ENCODE measurements at places on chromosomes 3 and 15.

- DNase-seq: no peak
Measured at GRCh38 chr3:38650248-38650951, 913 bp upstream of the SCN5A start.

- DNase-seq: no peak
Measured at GRCh38 chr15:27820722-27821121, 278.4 kb downstream of the OCA2 start.

DNA sequence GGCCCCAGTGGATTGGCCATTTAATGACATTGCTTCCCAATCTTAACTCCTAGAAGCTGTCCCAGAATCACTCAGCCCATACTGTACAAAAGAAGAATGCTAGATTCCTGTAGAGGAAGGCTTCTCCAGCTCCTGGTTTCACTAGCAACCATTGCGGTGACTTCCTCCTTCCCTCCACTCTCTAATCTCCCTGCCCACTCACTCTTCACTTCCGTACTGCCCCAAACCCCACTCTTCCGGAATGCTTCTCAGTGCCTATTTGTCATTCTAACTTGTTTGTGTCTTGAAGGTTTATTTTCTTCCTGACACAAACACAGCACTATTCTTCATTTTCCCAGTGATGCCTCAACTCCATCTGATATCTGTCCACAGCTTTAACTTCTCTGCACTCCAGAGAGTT lies 97.1 kb upstream of the SPATA16 start:
- no peak for DNase-seq

DNA sequence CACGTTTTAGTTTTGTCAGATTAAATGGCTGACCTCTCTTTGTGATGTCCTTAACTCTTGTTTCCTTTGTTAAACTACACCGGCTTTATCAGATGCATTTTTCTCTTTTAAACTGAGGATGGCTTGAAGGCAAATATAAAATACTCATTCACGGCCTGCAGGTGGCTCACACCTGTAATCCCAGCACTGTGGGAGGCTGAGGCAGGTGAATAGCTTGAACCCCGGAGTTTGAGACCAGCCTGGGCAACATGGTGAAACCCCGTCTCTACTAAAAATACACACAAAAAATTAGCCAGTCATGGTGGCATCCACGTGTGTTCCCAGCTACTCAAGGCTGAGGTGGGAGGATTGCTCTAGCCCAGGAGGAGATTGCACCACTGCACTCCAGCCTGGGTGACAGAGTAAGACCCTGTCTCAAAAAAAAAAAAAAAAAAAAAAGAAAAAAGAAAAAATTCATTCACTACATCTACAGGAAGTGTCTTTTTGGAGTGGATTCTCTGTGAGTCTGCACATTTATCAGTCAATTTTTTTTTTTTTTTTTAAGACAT lies 34.7 kb upstream of the SACM1L start:
- no peak for DNase-seq

GRCh38 chr15:95168951-95169431 lies 937.6 kb downstream of the MCTP2 start:
- no peak for DNase-seq

- no peak for DNase-seq
Measured at GRCh38 chr15:38559636-38560307, 4.8 kb downstream of the RASGRP1 start.

GRCh38 chr3:49295489-49296058 lies 18.5 kb upstream of the C3orf62 start:
- DNase-seq: peak; percentile 15

- DNase-seq: no peak
Measured at GRCh38 chr3:65503776-65504175, 534.9 kb downstream of the MAGI1 start.

- DNase-seq: no peak
Measured at GRCh38 chr3:124774841-124775402, 44.7 kb downstream of the UMPS start.

GRCh38 chr3:88896026-88896425 lies 211.4 kb upstream of the EPHA3 start:
- DNase-seq: no peak

DNA sequence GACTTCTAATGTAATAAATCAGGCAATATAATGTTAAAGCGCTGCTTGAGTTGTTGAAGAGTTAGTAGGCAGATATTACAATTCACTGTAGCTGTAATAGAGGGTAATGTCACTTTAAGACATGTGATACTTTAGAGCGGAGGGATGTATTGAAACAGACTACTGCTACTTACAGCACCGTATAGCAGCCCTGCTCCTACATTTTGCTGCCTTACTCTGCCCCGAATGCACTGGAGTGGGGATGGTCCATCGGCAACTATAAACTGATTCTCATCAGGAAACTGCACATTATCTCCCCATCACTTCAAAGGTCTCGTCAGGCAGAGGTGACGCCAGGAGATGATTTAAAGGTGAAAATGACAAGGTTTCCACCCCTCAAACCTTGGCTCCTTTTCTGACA lies 349.7 kb upstream of the SUCLG2 start:
- DNase-seq: no peak

DNA sequence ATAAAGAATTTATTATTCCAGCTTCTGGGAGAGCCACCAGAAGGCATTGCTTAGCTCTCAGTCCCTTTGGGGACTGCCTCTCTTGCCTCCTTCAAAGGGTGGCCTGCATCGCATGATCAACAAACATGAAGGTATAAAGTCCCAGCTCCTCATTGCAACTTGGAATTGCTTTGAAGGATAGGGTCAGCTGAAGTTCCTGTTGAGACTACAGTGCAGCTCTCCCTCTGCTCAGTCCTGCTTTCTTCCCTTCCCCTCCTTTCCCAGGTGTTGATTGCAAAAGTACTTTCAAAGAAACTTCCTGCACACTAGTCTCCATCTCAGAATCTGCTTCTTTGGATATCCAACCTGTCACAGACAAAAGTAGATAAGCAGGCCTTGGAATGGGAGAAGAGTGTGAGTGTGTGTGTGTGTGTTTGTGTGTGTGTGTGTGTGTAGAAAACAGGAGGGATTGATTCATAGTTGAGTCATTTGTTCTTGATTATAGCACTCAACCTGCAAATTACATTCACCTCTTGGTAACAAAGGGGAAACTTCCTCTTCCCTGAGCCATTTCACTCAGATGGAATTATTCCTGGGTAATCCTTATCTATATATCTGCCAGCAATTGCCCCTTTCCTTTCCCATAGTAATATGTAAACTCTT lies 13.7 kb downstream of the CCR8 start:
- DNase-seq: no peak

DNA sequence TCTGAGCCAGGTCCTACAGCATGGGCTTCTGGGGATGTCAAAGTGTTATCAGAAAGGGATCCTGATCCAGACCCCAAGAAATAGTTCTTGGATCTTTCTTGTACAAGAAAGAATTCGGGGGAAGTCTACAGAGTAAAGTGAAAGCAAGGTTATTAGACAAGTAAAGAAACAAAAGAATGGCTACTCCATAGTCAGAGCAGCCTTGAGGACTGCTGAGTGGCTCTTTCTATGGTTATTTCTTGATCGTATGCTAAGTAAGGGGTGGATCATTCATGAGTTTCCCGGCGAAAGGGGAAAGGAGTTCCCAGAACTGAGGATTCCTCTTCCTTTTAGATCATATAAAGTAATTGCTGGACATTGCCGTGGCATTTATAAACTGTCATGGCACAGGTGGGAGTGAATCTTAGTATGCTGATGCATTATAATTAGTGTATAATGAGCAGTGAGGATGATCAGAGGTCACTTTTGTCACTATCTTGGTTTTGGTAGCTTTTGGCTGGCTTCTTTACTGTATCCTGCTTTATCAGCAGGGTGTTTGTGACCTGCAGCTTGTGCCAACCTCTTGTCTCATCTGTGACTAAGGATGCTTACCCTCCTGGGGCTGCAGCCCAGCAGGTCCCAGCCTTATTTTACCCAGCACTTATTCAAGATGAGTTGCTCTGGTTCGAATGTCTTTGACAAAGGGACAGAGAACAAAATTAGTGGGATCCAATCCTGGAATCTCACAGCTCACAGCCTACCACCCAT lies 41.0 kb downstream of the CRYGS start:
- DNase-seq: no peak

- no peak for DNase-seq
Measured at GRCh38 chr3:61899700-61900462, 338.5 kb downstream of the PTPRG start.

- no peak for DNase-seq
Measured at GRCh38 chr3:31423482-31423881, 109.2 kb upstream of the STT3B start.

- no peak for DNase-seq
Measured at GRCh38 chr3:124201786-124202185, 209.9 kb upstream of the ROPN1 start.

- no peak for DNase-seq
Measured at GRCh38 chr15:69562116-69562515, 109.5 kb downstream of the RPLP1 start.

GRCh38 chr15:91498046-91498748 lies 355.3 kb upstream of the SLCO3A1 start:
- no peak for DNase-seq
